ENCODE measurements at places on chromosomes 1 and 21.

DNA sequence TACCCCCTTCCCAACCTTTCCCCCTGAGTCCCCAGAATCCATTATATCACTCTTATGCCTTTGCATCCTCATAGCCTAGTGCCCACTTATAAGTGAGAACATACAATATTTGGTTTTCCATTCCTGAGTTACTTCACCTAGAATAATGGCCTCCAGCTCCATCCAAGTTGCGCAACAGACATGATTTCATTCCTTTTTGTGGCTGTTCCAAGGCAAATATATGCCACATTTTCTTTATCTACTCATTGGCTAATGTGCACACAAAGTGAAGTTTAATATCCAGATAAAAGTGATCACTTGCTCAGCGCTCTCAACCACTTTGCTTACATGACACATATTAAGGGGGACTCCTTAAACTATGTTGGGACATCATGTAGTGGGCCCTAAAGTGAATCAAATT, 72.4 kb upstream of the TIAM1 start:
- no peak for DNase-seq

GRCh38 chr21:36783612-36784374, 84.9 kb downstream of the SIM2 start:
- no peak for DNase-seq

DNA sequence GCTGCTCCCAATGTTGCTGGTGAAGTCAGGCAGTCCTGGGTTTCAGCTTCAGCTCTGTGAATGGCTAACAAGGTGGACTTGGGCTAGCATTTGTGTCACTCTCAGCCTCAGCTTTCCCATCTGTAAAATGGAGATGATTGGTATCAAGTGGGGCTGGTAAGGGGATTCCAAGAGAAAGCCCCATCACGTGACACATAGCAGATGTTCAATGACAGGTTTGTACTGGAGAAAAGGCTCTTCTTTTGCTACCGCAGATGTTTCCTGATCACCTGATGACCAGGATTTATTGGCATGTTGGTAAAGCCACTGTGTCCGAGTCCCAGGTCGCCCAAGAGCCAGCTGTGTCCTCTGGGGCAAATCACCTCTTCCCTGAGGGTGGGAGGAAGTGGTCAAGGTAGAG, 335.0 kb downstream of the MATN1 start:
- no peak for DNase-seq

DNA sequence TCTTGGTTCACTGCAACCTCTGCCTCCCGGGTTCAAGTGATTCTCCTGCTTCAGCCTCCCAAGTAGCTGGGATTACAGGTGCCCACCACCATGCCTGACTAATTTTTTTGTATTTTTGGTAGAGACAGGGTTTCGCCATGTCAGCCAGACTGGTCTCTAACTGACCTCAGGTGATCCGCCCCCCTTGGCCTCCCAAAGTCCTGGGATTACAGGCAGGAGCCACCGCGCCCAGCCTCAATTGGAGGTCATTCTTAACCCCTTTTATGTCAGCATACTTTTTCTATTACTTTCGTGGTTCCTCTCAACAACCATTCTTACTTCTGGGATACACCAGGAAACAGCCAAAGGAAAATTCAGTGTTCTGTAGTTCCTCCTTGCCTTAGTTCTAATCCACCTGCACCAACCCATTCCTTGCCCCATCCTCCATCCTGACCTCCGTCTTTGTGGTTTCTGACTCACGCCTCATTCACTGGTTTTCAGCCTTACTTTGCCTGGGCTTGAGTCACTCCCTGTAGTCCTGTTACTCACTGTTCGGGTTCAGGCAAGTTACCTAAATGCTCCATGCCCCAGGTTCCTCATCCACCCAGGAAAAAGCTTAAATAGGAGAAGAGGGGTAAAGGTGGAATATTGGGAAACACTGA, 12.9 kb upstream of the BCL10 start:
- peak; percentile 73 for DNase-seq

GRCh38 chr1:20992322-20993056, 184.2 kb downstream of the EIF4G3 start:
- no peak for DNase-seq

GRCh38 chr1:23793861-23794731, 3.2 kb downstream of the LYPLA2 start:
- no peak for DNase-seq

DNA sequence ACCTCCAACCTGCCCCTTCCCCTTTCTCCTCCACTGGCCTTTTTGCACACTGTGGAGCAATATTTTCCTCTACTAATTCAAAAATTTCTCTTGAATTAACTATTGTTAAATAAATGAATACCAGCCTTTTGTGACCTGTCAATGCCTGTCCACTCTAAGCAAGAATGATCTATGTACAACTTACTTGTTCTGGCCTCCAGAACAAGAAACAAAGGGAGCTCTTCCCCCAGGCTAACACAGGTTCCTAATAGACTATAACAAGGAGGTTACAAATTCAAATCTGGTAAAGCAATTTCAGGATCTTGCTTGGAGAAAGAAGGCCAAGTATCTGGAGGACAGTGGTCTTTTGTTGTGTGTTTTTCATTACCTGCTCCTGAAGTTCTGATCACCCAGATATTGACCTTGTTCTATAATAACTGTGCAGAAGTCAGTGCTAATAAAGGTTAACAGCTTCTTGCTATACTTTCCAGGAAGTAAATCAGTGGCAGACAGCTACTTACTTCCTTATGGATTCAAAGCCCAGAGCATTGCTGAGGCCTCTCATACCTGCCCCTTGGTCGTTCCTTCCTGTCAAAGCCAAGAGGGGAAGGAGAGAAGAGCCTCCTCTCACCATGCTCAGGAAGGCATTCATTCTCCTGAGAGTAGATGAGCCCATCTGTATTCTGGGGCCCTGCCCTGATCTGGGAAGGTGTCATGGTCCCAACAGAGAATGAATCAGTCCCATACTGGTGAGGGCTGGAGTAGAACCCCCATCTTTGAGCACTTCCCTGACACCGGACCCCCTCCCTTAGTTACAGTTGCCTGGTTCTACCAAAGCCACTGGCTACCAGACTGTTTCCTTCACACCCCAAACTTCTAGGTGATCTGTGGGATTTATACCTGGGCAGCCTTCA, 56.8 kb downstream of the DESI2 start:
- DNase-seq, result no peak

- no peak for DNase-seq
Measured at GRCh38 chr1:187034501-187034900, 205.8 kb downstream of the PLA2G4A start.

- no peak for DNase-seq
Measured at GRCh38 chr21:31011412-31011811, 26.9 kb downstream of the KRTAP19-8 start.

Measured in fibroblast of skin of left quadriceps (primary cell).